Frontal cortex (tissue), 4 donors: ENCODE measurements at places on chromosomes 4 and X.

DNA sequence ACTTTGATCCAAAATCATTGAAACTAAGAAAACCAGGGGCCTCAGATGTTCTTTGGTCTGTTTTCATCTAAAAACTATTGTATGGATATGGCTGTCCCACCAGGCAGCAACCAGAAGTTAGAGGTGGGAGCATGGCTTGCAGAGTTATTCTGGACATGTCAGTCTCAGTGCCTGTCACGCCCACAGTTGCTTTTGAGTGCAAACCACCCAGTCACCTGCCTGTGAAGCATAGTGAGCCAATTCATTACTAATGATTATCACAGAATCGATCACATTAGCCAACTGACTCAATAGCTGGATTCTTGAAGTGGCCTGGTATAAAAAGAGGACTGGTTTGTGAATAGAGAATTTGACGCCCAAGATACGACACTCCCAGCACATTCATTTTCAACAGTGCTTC is 104.2 kb upstream of the SORBS2 start:
- DNase-seq, result no peak

- DNase-seq, result no peak
Observed at GRCh38 chr4:46404981-46405380, 15.1 kb upstream of the GABRA2 start.

- DNase-seq, result no peak
Observed at GRCh38 chr4:186666750-186667149, 56.9 kb downstream of the FAT1 start.

- no peak for DNase-seq
Observed at GRCh38 chrX:117835034-117835433, 281.6 kb downstream of the KLHL13 start.

- no peak for DNase-seq
Observed at GRCh38 chr4:165294907-165295306, 32.6 kb upstream of the MSMO1 start.

- no peak for DNase-seq
Observed at GRCh38 chr4:172751550-172751949, 417.1 kb upstream of the GALNT7 start.

GRCh38 chr4:173039617-173040577 is 128.7 kb upstream of the GALNT7 start:
- DNase-seq, result no peak

DNA sequence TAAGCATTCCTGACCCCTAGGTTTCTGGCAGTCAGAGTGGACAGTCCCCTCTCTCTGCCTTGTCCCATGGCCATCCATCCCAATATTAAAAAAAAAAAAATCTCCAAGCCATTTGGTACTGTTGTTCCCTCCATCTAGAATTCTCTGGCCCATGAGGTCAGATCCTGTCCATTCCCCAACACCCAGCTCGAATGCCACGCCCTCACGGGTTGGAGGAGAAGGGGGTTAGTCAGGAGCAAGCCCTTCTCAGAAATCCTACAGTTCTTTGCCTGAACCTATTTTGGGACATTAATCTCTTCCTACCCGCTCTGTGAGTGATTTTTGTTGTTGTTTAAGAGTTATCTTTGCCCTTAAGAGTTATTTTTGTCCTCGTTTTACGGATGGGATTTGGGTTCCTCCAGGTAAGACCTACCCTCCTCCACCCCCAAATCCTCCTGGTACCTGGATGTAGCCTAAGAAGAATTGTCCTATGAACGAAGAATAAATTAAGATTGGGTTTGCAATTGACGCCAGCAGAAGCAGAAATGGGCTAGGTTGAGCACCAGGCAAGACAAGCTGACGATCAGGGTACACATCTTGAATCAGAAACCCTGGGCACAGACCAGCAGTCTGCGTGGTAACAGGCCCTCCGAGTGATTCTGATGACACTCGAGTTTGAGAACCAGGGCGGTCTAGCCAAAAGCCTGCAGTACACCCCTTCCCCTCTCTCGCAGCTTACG is 977 bp downstream of the RNF175 start:
- no peak for DNase-seq

DNA sequence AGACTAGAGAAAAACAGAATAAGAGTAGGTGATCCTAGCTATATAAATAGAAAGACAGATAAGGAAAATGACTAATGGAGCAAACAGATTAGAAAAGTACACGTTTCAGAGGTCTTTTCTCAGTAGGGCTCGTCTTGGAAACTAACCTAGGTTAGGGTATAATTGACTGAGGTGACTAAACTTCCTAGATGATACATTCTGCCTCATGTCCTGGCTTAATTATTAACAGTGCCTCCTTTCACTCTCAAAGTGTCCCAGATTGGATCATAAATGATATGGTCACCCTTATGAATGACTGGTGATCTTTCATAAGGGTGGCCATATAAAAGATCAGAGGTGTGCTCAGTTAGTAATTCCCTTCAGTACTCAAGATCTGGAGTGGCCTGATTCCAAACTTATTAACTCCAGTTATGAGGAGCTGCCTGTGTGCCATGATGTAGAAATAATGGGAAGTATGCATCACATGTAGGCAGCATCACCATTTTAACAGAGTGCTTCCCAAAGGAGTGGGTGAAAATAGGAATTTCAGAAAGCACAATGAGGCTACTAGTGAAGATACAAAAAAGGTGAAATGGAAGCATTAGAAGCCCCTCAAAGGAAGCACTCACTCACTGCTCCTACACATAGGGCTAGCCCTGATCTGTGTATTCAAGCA is 14.7 kb upstream of the GRIA3 start:
- DNase-seq, result no peak

DNA sequence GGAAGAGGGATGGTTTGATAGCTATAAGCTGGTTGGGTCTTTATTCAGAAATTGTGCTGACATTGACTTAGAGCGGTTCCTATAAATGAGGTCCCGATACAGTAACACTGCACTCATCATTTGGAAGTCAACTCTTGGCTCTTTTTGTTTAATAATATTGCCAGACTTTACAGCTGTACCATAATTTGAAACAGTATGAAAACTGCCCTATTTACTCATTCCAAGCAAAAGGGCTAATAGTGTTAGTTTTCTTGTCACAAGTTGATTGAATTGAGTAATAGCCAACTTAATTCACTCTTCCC is 128.4 kb upstream of the LIMCH1 start:
- DNase-seq, result no peak

GRCh38 chr4:154642373-154643009 is 30.0 kb upstream of the FGG start:
- no peak for DNase-seq

DNA sequence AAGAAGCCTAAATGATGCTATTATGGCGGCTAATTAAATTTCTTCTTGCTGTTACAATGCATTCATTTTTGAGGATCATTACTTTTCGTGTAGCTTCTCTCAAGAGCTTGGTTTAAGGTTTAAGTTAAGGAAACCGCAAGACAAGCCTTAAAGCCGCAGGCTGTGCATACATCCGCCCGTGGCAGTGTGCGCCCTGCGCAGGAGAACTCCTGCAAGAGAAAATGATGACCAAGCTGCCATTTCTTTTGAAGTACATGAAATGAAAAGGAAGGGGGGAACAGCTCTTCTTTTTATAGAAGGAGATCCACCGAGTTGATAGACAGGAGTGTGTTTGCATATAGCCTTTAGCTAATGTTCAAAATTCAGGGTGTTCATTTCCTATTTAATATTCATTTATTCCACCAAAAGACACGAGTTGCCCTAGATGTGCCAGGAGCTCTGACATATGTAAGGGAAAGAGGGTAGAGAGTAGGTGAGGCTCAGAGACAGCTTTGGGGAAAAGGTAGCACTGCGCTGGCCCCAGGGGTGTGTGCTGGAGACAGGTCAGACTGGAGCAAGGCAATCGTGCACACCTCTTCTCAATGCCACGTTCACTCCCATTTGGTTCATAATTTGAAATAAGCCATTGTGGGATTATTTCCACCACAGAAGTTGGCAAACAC is 112.1 kb upstream of the LDB2 start:
- DNase-seq, result no peak

DNA sequence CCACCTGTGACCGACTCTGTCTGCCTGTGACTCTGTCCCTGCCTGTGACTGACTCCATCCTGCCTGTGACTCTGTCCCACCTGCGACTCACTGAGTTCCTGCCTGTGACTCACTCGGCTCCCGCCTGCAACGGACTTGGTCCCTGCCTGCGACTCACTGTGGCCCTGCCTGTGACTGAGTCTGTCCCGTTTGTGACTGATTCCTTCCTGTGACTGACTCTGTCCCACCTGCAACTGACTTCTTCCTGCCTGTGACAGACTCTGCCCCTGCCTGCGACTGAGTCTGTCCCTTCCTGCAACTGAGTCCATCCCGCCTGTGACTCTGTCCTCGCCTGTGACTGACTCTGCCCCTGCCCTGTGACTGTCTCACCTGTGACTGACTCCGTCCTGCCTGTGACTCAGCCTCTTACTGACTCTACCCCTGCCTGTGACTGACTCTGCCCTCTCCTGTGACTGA is 9.6 kb upstream of the UVSSA start:
- no peak for DNase-seq

- DNase-seq, result no peak
Observed at GRCh38 chr4:69054578-69055200, 41.6 kb upstream of the UGT2B7 start.

DNA sequence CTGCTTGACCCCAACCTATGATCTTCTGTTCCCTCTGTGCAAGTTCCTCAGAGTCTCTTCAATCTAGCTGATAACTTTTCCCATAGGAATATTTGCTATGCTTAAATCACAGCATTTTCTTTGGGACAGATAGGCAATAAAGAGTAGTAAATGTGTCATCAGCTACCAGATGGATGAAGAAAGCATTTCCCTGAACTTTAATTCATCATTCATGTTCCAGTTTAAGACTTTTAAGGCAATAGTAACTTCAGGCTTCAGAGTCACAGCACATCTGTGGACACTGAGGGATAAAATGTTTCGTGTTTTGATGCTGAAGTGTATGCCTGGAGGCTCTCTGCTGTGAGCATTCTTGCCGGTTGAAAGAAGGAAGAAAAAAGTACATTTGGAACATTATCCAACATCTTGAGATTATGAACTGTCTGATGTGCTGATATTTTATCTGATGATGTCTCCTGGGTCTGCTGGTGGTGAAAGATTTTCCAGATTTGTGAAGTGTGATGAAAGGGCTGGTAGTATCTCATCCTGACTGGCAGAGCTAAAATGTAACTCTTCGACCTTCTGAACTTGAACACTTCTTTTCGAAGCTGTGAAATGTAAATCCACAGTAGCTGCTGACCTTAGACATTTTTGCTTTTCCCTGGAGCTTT is 133.7 kb downstream of the DCLK2 start:
- DNase-seq, result no peak

DNA sequence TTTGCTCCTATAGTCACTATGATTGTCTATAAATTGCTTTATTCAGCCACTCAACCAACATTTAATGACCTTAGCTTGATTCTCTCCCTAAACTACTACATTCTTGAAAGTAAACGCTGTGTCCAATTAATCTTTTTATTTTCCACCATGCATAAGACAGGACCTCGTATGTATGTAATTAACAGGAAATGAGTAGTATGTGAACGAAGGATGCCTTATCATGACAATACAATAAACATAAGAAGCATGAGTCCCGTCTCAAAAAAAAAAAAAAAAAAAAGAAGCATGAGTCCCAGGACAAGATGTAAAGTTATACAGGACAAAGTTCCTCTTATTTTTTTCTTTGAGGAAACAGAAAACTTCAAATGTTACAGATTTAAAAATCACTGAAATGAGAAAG is 92.5 kb downstream of the PPP3CA start:
- DNase-seq, result no peak

DNA sequence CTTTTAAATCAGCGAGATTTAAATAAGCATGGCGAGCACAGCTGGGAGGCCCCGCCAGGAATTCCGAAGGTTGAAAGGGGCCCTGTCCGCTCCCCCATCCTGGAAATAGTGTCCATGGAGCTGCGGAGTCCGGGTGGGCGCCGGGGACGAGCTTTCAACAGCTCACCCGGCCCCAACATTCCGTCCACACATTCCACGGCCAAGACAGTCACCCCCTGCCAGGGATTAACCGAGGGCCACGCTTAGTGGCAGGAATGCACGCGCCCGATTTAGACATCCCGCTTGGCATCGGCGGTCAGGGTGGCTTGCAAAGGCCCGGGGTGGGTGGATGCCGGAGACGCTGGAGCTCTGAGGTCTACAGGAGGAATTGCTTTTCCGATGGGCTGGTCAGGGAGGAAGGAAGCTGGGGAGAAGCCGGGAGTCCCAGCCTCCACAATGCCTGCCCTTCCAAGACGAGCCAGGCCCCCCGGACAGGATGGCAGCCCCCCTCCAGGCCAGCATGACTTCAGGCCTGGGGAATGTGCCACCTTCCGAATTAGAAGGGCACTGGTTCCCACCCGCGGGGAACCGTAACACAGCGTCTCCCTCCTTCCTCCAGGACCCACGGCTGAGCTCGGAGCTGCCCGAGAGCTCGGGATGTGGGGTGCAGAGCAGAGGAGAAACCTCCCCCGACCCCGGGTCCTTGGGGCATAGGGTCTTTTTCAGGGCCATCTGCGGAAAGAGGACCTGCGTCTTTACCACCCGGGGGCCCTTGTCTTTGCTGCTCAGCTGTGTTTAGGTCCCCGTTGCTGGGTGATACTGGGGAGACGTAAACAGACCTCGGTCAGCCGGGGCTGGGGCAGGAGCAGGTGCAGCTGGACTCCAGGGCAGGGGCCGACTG is 26.9 kb upstream of the PPP2R3B start:
- DNase-seq, result no peak

- DNase-seq, result no peak
Observed at GRCh38 chr4:68162196-68162595, 32.5 kb upstream of the TMPRSS11F start.

- no peak for DNase-seq
Observed at GRCh38 chr4:47837094-47837907, 566 bp downstream of the CORIN start.

DNA sequence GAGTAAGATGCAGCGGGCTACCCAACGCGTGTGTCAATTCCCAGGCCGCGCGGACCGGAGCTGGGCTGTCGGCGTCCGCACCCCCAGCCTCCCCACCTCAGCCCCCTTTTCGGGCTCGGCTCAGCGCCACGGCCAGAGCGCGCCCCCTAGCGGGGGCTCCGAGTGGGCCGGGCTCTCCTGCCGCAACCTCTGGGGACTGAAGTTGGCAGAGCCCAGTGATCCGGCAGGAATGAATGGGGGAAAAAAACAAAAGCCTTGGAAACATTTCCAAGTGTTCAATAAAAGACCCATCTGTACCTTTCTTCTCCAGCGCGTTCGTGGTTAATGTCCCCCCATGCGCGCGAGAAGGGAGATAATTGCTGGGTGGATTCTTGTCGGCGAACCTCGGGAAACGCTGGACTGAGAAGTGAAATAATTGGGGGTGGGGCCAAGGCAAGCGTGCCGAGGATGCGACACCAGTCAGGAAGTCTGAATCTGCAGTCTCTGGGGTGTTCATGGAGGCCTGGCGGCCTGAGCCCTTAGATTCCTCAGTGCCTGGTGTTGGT is 5.2 kb upstream of the ARX start:
- peak; percentile 43 for DNase-seq
